ENCODE measurements at places on chromosomes 12 and 14.

- DNase-seq: no peak
Observed at GRCh38 chr14:90454041-90455000, 57.5 kb downstream of the CALM1 start.

DNA sequence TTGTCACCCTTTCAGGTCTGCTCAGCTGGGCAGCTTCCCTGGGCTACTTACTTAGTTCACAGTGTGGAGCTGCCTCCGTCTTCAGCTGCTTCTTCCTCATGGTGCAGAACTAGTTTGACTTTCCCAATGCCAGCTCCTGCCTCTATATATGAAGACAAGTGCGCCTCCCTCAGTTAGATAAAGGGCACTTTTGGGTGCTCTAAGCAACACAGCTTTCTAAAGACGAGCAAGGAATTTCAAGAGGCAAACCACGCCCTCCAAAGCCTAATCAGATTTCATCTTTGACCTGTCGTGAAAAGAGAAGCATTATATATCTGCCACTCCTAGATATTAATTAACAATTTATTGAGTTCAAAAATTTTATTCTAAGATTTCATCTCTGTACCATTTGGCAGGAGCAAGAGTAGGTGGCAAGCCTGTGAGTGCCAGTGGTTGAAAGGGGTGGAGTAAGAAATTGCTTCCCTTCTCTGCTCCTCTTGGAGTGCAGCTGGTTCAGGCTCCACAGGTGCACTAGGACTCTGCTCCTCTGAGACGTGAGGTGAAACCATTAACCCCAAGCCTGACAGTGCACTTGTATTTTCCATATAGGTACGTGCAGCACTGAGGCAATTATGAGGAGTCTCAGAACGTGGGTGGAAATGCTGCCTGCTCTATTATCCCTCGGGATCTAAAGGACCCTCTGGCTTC, 2.1 kb upstream of the SLC11A2 start:
- DNase-seq: no peak

- DNase-seq: no peak
Observed at GRCh38 chr12:105330931-105331804, 677 bp downstream of the C12orf75 start.

DNA sequence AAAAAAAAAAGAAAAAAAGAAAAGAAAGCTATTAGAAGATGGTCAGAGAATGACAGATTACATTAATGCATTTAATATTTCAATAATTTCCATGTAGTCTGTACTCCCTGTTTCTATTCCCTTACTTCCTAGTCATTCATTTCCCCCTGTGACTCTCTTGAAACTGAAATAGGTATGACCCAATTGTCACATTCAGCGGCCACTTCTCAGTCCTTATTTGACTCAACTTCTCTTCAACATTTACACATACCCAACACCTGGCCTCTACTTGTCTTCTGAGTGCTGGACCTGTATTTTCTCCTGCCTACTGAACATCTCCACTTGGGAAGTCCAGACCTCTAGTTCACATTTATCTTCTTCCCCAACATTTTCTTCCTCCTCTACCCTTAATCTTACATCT, 7.2 kb downstream of the EEA1 start:
- no peak for DNase-seq

GRCh38 chr12:14313379-14314138, 51.9 kb upstream of the ATF7IP start:
- DNase-seq: no peak

- DNase-seq: no peak
Observed at GRCh38 chr14:76090616-76091391, 60.9 kb upstream of the GPATCH2L start.

GRCh38 chr12:15336768-15337553, 14.7 kb downstream of the PTPRO start:
- DNase-seq: no peak

- DNase-seq: no peak
Observed at GRCh38 chr12:48690990-48691389, 9.0 kb upstream of the KANSL2 start.

- DNase-seq: no peak
Observed at GRCh38 chr12:84658877-84659276, 253.7 kb downstream of the SLC6A15 start.

GRCh38 chr12:106600503-106600902, 17.7 kb downstream of the RFX4 start:
- no peak for DNase-seq

GRCh38 chr14:102437997-102438915, 71.3 kb downstream of the ANKRD9 start:
- DNase-seq: peak; percentile 83

DNA sequence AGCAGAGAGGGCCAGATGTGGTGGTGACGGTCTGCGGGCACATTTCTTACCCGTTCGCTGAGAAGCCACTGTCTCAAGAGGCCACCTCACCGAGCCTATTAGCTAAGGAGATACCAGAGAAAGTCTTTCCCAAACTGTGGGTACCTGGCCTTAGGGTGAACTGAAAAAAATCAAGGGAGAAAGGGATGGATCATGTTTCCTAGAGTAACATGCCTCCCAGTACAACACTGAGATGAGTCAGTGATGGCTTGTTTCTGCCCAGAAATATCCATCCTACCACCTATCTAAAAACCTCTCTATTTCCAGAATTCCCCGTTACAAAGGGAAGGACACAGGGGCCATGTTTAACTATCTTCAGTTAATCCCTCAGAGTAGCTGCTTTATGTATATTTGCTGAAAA, 83.7 kb downstream of the LMNTD1 start:
- DNase-seq: no peak

- no peak for DNase-seq
Observed at GRCh38 chr12:66329941-66330340, 27.6 kb downstream of the HELB start.

GRCh38 chr12:93176165-93176564, 201.6 kb upstream of the NUDT4 start:
- DNase-seq: no peak

GRCh38 chr14:46053221-46053620, 598.4 kb downstream of the RPL10L start:
- DNase-seq: no peak

GRCh38 chr14:106460916-106461315, 934.5 kb downstream of the TMEM121 start:
- DNase-seq: no peak

- DNase-seq: no peak
Observed at GRCh38 chr14:79597566-79597965, 613.7 kb downstream of the DIO2 start.

GRCh38 chr14:104986487-104987164, 1.0 kb downstream of the CLBA1 start:
- DNase-seq: no peak

DNA sequence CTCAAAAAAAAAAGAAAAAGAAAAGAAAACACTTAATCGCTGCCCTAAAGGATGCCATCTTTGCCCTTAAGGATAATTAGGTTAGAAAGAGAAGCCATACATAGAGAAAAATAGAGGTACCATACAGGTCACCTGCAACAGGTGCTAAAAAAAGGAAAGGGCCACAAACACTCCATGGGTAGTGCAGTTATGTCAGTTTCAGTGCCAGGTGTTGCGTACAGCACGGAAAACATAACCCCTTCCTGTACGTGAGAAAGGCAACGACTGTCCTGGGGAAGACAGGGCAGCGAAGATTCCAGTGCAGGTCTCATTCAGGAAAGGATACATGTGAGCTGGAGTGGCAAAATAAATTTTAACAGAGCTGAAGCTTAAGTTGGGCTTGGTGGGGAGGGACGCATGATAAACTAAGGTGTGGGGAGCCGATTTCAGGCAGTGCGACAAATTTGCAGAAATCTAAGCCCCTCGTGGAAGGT, 553 bp upstream of the DAZAP2 start:
- DNase-seq: peak; percentile 88

- no peak for DNase-seq
Observed at GRCh38 chr14:67735336-67736147, 33.9 kb downstream of the RDH12 start.

DNA sequence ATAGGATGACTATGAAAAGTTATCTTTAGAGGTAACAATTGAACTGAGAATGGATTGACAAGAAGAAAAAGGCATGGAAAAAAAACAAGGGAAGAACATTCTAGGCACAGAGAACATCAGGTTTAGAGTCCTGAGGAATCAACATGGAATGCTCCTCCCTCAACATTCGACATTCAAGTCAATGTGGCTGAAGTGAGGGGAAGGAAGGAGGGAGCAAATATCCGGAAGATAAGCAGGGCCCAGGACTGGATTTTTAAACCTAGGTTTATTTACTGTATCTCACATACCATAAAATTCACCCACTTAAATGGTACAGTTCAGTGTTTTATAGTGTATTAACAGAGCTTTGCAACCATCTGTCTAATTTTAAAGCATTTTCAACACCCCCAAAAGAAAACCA, 9.6 kb upstream of the CCER1 start:
- DNase-seq: no peak

GRCh38 chr12:63752841-63753240, 26.9 kb upstream of the RXYLT1 start:
- DNase-seq: no peak

DNA sequence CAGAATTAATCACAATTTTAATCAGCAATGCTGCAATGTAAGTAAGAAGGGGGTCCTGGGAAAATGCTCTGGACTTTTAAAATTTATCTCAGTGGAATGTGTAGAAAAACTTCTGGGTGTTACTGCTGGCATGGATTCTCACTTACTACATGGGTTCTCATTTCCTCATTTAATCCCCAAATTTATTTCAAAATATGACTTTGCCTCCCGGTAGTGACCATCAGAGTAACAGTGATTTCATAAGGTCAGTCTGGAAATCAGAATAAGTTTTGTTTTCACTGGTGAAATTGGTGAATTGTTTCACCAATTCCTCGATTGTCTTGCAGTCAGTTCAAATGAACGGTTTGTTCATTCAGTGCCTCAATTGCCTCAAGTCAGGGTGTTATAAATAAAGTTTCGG, 22.3 kb upstream of the DDHD1 start:
- no peak for DNase-seq

DNA sequence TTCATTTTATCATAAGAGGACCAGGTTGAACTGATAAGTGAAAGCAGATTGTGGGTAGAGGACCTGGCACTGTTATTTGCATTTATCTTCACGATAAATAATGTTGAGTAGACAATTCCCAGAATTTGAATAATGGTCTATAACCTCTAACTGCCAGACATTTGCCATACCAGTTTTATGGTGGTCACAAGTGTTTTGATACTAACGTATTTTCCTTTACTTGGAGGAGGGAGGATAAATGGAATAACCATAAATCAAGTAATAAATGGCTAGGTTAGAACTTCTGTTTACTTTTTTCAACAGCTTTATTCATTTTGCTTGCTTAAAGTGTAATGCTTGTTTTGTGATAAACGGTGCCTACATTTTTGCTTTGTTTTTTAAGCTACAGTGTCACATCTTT, 9.5 kb downstream of the PAX9 start:
- DNase-seq: no peak

DNA sequence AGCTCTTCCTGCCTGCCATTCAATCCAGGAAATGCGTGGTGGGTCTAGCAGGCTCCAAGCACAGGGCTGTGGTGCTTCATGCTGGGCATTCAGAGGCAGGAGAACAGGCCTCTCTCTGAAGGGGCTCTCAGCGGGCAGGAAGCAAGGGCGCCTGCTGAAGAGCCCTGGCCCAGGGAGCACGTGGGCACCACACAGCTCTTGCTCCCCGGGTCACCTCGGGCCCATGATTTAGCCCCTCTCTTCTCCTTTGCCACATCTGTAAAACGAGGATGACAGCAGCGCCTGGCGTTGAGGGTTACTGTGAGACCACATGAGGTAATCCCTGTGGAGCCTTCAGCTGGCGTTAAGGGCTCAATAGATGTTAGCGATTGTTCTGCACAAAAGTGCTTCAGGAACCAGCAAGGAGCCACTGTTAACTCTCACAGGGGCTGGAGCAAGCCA, 37.6 kb upstream of the SPTLC2 start:
- DNase-seq: peak; percentile 91

- DNase-seq: no peak
Observed at GRCh38 chr14:37210448-37210847, 12.7 kb downstream of the MIPOL1 start.

DNA sequence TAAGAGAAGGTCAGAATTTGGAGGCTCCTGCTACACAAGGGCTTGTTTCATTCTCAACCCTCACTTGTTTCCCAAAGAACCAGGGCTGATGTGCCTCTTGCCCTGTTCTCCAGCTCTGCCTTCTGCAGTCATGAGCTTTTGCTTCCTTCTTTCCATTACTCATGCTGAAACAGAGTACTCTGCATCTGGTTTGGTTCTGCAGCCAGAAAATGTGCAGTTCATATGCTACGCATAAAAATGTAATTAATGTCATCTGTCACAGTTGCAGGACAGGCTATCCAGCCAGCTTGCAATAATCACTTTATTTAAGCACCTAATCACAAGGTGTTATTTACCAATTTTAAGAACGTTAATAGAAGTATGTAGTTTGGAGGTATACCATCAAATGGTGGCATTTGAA, 150.2 kb downstream of the SRGAP1 start:
- DNase-seq: no peak

DNA sequence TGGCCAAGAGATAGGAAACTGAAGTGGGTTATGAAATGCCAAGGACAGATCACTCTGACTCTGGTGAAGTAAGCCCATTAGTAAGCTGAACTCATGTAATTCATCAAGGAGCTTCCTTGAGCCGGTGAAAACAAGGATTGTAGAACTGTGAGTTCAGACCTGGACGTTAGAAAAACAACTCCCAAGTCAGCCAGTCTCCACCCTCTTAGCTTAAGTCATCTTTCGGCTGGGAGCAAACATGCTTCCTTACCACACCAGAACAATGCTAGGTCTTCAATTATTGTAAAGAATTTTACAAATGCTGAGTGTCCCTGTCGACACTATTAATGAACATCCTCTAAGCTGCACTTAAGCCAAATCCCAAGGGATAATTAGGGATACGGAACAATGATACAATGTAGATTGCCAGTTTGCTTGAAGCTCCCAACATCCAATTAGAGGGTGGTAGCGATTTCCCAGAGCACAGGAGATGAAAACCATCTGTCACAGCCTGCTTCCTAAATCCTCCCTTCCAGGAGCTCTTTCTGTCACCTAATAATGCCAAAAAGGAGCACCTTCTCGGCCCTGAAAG, 45.7 kb upstream of the VASH1 start:
- no peak for DNase-seq
